Activated naive CD4-positive, alpha-beta T cell treated with anti-CD3 and anti-CD28 coated beads for 36 hours (primary cell): ENCODE measurements at places on chromosomes 7 and 10. TPM values are rescaled to one million over a fixed set of nuclear protein-coding genes. Genes with fewer than 3 reads are reported as not detected.

- DNase-seq, result peak; percentile 70
- no peaks in the 10 kb centered on the region for H3K36me3 ChIP-seq
- H3K4me1 ChIP-seq, result peaks cover 7% of the 10 kb centered on the region
- peaks cover 8% of the 10 kb centered on the region for H3K27me3 ChIP-seq
- H3K27ac ChIP-seq, result no peak overlapping the region
These were observed 33.1 kb upstream of the GALNT11 start for GRCh38 chr7:151992375-151992774.

DNA sequence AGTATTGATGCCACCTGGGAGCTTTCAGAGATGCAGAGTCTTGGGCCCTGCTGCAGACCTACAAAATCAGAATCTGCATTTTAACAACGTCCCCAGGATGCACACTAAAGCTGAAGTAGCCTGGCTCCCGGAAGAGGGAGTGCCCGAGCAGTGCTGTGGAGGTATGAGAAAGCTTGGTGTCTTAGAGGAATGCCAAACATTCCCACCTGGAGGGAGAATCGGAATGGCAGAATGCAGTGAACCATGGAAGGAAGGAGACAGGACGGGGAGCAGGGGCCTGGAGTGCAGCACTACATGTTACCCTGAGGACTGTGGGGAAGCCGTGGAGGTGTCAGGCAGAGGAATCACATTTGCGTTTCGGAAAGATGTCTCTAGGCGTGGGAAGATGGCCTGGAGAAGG is 90.9 kb downstream of the AOAH start:
- H3K4me3 ChIP-seq, result no peak overlapping the region
- no peak overlapping the region for H3K27ac ChIP-seq
- H3K27me3 ChIP-seq, result no peaks in the 10 kb centered on the region

DNA sequence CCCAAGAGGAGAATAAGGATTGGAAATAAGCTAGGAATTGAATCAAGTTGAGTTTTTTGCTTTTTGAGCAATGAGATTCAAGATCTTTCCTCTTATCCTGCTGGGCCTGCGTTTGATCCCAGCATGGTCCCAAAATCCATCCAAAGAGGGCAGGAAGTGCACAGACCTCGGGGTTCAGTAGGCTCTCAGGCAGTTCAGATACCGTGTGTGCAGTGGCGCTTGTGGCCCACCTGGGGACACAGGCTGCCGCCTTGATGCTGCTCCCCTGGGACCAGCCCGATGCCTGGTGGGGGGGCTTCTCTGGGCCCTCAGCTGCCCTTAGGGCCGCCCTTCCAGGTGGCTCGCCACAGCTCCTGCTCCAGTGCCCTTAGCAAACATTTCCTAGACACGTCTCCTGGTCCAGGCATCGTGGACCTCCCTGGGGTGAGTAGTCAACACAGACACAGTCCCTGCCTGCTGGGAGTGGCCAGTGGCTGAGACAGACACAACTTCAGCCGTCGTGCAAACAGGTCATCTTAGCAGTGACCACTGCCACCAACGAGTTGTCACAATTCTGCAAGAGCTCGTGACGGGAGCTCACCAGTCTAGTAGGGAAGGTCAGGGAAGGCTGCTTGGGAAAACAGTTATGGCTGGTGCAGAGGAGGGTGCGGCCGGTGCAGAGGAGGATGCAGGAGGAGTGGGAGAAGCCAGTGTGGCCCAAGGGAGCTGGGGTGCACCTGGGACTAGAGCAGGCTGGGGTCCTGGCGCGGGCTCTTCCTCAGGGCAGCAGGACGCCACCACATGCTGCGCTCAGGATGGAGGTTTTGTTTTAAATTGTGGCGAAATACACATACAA is 21.7 kb upstream of the JAKMIP3 start:
- peaks cover 17% of the 10 kb centered on the region for H3K27me3 ChIP-seq
- H3K4me3 ChIP-seq, result no peak overlapping the region
- H3K4me1 ChIP-seq, result no peaks in the 10 kb centered on the region
- H3K27ac ChIP-seq, result no peak overlapping the region
- H3K36me3 ChIP-seq, result no peaks in the 10 kb centered on the region
- DNase-seq, result no peak

The NPTX2 gene
- total RNA-seq, result not detected

The OR2F2 gene
- not detected for total RNA-seq

The ITGA8 gene
- not detected for total RNA-seq
